ENCODE measurements at places on chromosomes 1 and 21. TPM values are rescaled to one million over a fixed set of nuclear protein-coding genes. Genes with fewer than 3 reads are reported as not detected.

The PLA2G2C gene
- total RNA-seq = not detected

The HTR6 gene
- not detected for total RNA-seq

The COL8A2 gene
- total RNA-seq = 1.4 TPM

The AIRE gene
- total RNA-seq = not detected

The TMPRSS15 gene
- not detected for total RNA-seq

The TRAF3IP3 gene
- total RNA-seq = not detected

The NPR1 gene
- total RNA-seq = 9.4 TPM

The KISS1 gene
- total RNA-seq = not detected

Data from cardiac atrium fibroblast (primary cell).